ENCODE measurements at places on chromosomes 3 and 15.

DNA sequence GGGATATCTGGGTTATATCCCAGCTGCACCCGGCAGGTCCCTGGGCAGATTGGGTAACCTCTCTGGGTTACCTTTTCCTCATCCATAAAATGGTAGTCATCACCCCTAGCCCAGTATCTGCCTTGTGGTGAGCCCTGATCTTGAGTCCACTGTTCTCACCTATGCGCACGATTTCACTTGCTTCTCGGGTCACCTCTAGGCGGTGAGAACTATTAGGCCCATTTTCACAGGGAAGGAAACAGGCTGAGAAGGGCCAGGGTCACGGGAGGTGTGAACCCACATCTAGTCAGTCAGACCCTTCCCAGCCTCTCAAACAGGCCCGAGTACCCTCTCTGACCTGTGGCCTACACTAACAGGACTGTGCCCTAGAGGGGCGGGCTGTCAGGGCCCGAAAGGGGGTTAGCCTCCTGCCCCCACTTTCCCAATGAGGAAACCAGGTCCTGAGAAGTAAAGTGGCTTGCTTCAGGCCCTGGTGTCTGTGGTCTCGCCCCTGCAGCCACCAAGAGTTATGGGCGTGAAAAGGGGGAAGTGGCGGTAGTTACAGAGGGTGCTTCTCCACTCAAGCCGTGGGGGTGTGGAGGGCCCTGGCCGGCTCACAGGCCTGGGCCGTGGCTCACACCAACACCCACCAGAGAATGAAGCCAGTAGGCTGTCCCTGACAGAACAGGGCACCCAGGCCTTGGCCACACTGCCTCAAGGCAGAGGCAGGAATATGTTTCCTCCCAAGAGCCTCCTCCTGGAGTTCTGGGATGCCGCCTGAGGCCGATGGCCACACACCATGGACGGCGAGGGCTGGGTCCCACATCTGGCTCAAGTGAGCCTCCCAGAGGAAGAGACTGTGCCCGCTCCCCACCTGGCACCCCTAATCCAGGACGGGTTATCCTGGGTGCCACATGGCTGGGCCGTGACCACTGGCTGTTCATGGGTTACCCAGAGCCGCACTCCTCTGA lies 19.5 kb downstream of the PSTPIP1 start:
- no peak for DNase-seq

DNA sequence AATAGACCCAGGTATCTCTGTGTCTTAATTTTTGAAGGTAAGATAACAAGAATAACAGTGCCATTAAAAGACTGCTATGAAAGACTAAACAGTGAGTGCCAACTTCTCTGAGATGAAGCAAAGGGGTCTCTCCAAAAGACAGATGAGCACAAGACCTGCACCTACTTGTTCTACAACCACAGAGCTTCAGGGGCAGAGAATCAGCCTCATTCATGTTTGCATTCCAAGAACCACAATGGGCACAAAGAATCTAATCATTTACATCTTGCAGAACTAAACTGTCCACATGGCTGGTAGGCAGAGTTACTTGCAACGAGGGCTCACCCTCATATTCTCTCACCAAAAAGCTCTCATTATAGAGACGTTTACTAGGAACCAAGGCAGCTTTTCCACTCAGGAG lies 83.9 kb downstream of the PEAK1 start:
- no peak for DNase-seq

GRCh38 chr3:171776839-171777583 lies 33.3 kb downstream of the PLD1 start:
- DNase-seq: no peak

DNA sequence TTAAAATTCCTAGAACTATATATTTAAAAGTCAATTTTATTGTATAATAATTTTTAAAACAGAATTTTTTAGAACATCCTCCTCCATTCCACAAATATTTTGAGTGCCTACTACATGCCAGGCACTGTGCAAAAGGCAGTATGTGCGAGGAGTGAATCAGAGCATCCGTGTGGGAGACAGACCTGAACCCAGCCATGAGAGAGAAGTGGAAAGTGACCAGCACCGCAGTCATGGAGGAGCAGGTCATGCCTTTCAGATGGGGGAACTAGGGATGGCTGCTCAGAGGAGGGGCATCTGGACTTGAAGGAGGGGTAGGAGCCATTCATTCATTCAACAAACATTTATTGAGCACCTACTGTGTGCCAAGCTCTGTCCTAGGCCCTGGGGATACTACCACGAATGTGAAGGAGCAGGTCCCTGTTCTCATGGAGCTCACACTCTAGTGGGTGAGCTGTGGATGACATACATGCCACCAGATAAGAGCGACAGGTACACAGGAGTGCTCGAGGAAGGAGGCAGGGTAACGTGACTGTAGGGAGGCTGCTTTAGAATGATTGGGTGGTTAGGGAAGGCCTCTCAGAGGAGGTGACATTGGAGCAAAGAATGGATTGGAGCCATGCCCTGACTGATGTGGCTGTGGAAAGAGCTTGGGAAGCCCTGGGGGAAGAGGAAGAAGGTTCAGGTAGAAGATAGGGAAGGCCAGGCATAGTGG lies 3.1 kb upstream of the CHRNA3 start:
- DNase-seq: no peak

- DNase-seq: peak; percentile 17
Measured at GRCh38 chr15:88243895-88244787, 12.4 kb downstream of the NTRK3 start.

GRCh38 chr15:92480361-92480760 lies 86.7 kb downstream of the ST8SIA2 start:
- no peak for DNase-seq

DNA sequence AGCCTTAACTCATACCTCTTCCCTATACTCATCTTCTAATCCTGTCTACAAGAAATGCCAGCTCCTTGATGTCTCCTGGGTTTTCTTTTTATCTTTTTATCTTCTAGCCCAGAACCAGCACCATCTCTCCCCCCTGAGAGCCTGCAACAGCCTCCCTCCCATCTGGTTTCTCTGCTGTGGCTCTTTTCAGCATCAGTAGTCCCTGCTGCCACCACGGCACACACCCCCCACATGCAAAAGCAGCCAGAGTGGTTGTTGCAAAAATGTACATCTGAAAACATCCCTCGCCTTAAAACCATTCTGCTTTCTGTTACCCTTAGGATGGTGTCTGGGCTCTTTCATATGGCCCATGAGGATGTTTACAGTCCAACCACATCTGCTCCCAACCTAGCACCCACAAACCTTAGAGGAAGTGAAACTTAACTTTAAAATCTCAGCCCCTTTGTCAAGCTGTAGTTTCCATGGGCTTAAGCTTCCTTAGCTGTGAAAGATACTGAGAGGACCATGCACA lies 775 bp downstream of the TTC21A start:
- DNase-seq: no peak

DNA sequence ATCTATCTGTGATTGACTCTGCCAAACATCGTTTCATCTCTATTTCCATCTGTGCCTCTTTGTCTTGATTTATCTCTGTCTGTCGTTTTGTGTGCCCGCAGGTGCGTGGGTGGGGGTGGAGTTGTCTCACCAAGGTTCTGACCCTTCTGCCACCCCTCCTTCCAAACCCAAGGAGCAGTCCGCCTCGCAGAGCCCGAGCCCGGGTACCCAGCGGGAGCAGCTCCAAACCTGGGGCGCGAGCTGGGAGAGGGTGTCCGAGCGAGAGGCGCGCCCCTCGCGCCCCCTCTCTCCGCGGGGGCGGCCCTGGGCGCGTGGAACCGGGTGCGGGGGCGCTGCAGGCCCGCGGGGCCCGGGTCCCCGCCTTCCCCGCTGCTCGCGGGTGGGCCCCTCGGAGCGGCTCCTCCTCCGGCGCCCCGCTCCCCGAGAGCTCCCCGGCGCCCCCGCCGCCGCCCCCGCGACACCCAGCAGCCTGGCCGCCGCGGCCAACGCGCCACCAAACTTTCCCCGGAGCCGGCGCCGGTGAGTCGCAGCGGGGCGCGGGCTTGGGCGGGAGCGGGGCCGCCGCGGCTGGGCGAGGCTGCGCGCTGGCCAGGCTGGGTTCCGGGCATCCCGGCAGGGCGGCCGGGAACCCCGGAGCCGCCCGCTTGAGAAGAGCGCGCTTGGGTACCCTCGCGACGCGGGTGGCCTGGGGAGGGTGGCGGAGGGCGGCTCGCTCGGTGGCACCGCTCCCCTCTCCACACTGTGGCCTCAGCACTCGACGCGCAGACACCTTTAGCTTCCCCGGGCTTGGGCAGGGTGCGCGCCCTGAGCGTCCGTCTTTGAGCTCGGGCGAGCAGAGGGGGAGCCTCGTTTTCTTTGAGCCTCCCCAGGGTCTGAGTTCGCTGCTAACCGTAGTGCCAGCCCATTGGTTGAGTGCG lies at the start of gene HRH1:
HRH1 (plus strand) TSS at position 458 of the 917 bp plus-strand sequence. CDS start 104,545 bp downstream, outside the sequence.
- peak; percentile 28 for DNase-seq

- peak; percentile 31 for DNase-seq
Measured at GRCh38 chr15:29818141-29818540, 4.1 kb downstream of the TJP1 start.

GRCh38 chr15:76149291-76149915 lies 89.6 kb downstream of the TMEM266 start:
- DNase-seq: peak; percentile 47

- DNase-seq: peak; percentile 77
Measured at GRCh38 chr3:150411976-150412375, 3.9 kb downstream of the TSC22D2 start.

DNA sequence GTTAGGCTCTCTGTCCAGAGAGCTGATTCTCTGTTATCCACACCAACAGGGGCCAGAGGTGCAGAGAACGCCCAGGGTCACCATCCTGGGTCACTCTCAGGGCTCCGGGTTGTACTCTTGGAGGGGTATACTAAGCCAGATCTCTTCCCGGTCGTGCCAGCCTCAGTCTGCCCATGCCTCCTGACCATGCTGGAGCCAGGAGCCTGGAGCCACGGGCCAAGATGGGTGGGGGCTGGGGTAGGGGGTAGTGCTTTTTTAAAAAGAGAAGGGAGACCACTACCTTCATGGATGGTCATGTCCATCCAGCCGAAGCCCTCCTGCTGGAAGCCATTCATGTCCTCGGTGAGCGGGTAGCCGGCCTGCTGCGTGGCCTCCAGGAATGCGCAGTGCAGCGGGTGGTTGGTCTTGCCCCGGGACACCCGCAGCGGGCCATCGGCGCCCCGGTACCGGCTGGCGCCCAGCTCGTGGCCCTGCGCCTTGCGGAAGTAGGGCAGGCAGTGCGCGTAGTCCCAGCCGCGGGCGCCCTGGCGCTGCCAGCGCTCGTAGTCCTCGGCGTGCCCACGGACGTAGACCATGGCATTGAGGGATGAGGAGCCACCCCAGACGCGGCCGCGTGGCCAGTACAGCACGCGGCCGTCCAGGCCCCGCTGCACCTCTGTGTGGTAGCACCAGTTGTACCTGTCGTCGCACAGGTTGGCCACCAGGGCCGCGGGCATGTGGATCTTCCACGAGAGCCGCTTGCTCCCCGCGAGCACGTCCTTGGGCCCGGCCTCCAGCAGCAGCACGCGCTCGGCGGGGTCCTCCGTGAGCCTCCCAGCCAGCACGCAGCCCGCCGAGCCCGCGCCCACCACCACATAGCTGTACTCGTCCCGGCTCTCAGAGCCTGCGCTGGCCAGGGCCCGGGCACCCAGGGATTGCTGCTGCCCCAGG lies 22.9 kb downstream of the CHDH start:
- no peak for DNase-seq

DNA sequence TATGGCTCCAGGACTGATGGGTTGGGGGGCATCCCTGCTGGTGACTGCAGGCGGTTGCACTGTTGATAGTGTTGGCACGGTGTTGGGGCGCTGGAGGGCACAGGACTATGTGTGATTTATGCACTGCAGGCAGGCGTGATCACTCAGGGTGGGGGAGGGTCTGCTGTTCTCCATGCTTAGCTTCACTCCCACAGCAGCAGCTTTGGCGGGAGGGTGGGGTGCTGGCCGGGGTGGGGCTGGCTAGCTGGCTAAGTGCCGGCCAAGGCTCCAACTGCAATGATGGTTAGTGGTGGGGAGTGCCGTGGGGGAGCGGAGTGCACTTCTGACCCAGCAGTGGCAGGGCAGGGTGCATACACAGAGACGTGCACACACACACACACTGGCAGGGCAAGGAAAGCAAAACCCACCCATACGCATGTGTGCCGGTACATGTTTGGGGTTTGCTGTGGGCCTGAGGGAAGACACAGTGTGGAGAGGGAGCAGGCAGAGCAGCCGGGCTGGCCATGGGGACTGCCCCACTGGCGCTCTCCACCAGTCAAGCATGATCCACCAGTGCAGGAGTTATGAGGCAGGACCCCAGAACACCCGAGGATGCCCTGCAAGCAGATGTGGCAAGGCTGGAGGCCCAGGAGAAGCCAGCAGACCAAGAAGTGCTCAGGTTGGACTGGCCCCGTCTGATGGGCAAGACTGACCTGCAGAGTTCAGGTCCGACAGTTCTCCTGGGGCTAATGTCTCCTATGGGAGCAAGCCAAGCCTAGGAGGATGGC lies 16.5 kb upstream of the FGF7 start:
- no peak for DNase-seq

DNA sequence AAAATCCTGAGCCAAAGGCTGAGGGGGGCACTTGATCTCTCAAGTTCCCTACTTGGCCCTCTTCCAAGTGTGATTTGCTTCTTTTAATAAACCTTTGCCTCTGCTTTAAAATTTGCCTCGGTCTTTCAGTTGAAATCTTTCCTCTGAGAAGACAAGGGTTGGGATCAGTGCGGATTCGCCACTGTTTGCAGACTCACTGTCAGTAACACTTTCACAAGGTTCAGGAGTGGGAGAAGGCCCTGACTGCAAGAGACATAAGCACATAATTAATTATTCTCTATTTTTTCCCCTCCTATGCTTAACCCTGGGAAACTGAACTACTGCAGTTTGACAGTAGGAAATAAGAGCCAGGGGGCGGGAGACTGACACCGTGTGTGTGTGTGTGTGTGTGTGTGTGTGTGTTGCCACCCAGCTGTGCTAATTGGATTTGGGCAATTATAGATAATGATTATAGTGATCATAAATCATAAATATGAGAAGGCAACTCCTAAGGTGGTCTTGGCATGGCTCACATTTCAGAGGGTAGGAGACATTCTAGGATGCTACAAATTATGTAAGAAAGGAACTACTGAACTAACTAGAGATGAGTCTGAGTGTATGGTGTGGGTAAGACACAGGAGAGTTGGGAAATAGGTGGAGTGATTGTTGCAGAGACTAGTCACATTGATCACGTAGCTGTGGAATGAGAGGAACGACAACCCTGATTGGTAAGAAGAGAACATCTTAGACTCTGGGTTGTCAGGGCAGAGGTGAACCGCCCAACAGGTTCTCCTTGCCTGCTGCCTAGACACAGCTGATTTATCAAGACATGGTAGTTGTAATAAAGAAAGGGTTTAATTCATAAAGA lies 5.5 kb upstream of the ZNF662 start:
- DNase-seq: no peak

GRCh38 chr3:13081603-13082360 lies 8.6 kb upstream of the IQSEC1 start:
- no peak for DNase-seq

All from iris pigment epithelial cell (primary cell).